Spinal cord (tissue), 10 donors: ENCODE measurements at places on chromosomes 13 and 19. TPM values are rescaled to one million over a fixed set of nuclear protein-coding genes. Genes with fewer than 3 reads are reported as not detected.

C13orf42 gene
- 0.10 TPM for total RNA-seq

RCBTB2 gene
- total RNA-seq = 47.1 TPM

ATXN8OS gene
- total RNA-seq = 1.5 TPM

GGACT gene
- total RNA-seq = 6.1 TPM

DAND5 gene
- total RNA-seq = 0.28 TPM

XRCC1 gene
- total RNA-seq = 44.5 TPM

APC2 gene
- total RNA-seq = 82.4 TPM

DNA sequence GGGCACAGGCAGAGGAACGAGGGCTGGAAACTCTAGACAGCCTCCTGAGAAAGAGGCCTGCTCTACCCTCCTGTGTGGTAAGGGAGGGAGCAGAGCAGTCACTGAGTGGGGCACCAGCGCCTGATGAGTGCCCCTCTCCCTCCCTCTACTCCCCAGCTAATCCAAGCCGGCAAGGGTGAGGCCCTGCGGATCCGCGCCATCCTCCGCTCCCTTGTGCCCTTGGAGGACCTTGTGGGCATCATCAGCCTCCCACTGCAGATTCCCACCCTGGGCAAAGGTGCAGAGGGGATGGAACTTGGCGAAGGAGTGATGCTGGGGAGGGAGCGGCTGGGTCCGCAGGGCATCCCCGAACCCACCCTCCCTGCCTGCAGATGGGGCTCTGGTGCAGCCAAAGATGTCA lies 67.0 kb downstream of the RYR1 start:
- DNase-seq = no peak
- H3K27me3 ChIP-seq = no peaks in the 10 kb centered on the region
- peaks cover 11% of the 10 kb centered on the region for H3K36me3 ChIP-seq
- H3K27ac ChIP-seq = no peak overlapping the region
- no peaks in the 10 kb centered on the region for H3K4me1 ChIP-seq

DNA sequence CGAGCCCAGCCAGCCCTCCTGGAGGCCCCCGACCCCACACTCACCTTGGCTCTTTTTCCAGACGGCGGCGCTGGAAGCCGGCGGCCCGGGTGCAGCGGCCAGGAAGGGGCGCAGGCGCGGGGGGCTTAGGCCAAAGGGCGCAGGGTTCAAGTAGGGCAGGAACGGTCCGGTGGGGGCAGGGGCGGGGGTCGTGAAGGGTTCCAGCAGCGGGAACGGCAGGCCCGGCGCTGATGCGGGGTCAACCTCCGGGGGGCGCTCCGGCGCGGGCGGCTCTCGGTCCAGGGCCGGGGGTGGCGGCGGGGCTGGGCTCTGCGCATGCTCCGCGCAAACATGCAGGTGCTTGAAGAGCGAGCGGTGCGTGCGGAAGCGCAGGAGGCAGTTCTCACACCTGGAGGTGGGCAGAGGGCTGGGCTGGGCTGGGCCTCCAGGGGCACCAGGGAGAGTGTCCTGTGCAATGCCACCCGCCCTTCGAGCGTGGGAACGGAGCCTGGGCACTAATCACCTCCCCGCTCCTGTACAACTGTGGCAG lies 2.3 kb downstream of the ZNF414 start:
- H3K4me1 ChIP-seq = peaks cover 31% of the 10 kb centered on the region
- no peak overlapping the region for H3K27ac ChIP-seq
- no peak for DNase-seq
- H3K36me3 ChIP-seq = peaks cover 53% of the 10 kb centered on the region
- H3K4me3 ChIP-seq = no peak overlapping the region

- DNase-seq = no peak
- H3K27me3 ChIP-seq = no peaks in the 10 kb centered on the region
- peaks cover 10% of the 10 kb centered on the region for H3K4me1 ChIP-seq
- H3K36me3 ChIP-seq = peaks cover 25% of the 10 kb centered on the region
- no peak overlapping the region for H3K27ac ChIP-seq
- H3K4me3 ChIP-seq = no peak overlapping the region
Measured at GRCh38 chr19:17481986-17482385, 11.7 kb downstream of the SLC27A1 start.

DNA sequence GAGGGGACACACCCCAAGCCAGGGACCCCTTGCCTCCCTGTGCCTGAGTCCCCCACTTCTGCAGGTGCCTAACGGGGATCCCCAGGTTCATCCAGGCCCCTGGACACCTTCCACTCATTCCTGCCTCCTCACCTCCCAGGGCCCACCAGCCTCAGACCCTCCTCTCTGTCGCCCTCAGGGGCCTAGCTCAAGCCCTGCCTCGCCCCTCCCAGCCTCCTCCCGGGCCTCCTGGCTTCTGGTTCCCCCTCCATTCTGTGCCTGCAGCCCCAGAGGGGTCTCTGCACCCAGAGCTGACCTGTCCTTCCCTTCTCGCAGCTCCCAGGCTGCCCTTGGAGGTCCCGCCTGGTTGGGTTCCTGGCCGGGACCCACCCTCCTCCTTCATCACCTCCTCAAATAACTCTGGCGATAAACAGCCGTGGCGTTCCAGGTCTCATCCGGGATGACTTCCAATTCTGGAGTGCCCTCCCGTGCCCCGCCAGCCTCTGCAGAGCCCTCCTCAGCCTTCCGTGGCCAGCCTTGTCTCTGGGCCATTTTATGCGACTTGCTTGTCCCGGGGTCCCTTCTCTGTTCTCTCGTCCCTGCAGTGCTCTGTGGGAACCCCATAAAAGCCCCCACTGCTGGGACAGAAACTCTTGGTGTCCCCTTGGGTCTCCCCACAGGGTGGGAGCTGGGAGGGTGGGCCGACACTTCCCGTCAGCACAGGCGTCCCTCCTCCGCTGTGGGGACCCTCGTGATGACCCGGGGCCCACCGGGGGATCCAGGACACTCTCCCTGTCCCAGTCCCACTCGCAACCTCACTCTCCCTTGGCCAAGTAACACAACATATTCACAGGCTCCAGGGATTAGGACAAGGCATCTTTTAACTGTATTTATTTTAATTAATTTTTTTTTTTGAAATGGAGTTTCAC lies 9.2 kb downstream of the JOSD2 start:
- no peak for DNase-seq
- no peak overlapping the region for H3K27ac ChIP-seq
- H3K36me3 ChIP-seq = peaks cover 9% of the 10 kb centered on the region
- no peak overlapping the region for H3K4me3 ChIP-seq
- H3K27me3 ChIP-seq = peaks cover 8% of the 10 kb centered on the region

DNA sequence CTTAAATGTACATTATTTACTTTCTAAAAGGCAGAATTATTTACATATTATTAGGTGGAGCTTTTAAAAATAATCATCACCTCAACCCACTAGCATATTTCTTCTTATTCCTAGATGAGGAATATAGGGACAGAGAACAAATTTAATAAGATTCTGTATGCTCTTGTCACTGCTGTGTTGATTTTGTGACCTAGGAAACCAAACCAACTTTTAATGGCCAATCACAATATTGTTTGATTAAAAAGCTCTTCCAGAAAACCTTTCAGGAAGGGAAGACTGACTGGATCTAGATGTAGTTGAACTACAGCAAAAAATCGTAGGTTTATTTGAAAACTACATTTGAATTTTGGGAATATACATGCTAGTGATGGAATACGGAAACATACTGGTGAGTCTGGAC lies 91.8 kb upstream of the RAP2A start:
- DNase-seq = no peak
- H3K27me3 ChIP-seq = no peaks in the 10 kb centered on the region
- H3K27ac ChIP-seq = no peak overlapping the region
- no peak overlapping the region for H3K4me3 ChIP-seq
- H3K36me3 ChIP-seq = peaks cover 8% of the 10 kb centered on the region
- H3K4me1 ChIP-seq = peaks cover 12% of the 10 kb centered on the region

GRCh38 chr13:73608157-73608516 lies 526.1 kb downstream of the KLF12 start:
- H3K27ac ChIP-seq = no peak overlapping the region
- H3K27me3 ChIP-seq = no peaks in the 10 kb centered on the region
- H3K36me3 ChIP-seq = no peaks in the 10 kb centered on the region
- no peaks in the 10 kb centered on the region for H3K4me1 ChIP-seq

GRCh38 chr13:104773775-104774174 lies 1707.6 kb upstream of the SLC10A2 start:
- H3K27ac ChIP-seq = no peak overlapping the region
- H3K27me3 ChIP-seq = no peaks in the 10 kb centered on the region
- H3K36me3 ChIP-seq = no peaks in the 10 kb centered on the region
- H3K4me3 ChIP-seq = no peak overlapping the region

- peaks cover 90% of the 10 kb centered on the region for H3K4me1 ChIP-seq
- H3K27ac ChIP-seq = peak overlapping the region; percentile 89
- H3K4me3 ChIP-seq = peak overlapping the region; percentile 45
- DNase-seq = no peak
Measured at GRCh38 chr19:1855828-1856255, 7.5 kb downstream of the KLF16 start.

- H3K4me3 ChIP-seq = peak overlapping the region; percentile 41
- H3K27ac ChIP-seq = no peak overlapping the region
- peak; percentile 98 for DNase-seq
- no peaks in the 10 kb centered on the region for H3K27me3 ChIP-seq
Measured at GRCh38 chr19:4768934-4769777, 22.4 kb upstream of the FEM1A start.

DNA sequence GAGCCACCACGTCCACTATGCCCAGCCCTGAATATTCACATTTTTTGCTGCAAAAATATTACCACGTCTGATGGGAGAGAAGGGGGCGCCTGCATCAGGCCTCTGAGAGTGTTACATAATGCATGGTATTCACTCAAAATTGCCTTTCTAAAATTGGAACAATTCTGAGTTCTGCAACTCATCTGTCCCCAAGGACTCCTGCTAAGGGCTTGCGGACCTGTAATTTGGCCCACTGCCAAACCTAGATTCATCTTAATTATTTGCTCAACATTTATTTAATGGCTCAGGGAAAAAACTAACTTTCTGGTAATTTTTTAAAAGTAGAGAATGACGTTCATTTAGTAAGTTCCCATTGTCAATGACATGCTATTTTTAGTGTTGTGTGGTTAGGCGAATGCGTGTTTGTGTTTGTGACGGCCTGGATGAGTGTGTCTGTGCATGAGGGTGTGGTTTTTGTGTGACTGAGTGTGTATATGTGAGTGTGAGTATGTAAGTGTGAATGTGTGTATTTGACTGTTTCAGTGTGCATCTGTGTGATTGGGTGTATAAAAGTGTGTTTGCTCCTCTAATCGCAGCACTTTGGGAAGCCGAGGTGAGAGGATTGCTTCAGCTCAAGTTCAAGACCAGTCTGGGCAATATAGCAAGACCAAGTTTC lies 8.8 kb downstream of the INAFM1 start:
- no peaks in the 10 kb centered on the region for H3K4me1 ChIP-seq
- no peaks in the 10 kb centered on the region for H3K27me3 ChIP-seq
- H3K36me3 ChIP-seq = no peaks in the 10 kb centered on the region
- no peak for DNase-seq
- no peak overlapping the region for H3K27ac ChIP-seq
- no peak overlapping the region for H3K4me3 ChIP-seq

DNA sequence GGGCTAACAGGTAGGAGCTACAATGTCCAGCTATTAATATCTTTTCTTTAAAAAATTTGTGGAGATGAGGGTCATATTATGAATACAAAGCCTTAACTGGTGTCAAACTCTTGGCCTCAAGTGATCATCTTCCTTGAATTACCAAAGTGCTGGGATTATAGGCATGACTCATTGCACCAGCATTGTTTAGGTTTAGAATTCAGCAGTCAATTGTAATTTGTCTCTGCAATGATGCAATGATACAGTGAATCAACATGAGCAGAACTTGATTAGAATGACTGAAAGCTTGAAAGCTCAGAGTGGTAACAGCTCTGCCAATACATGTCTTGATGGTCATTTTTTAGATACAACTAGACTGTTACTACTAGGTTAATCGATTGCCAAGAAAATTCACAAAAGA lies 752.8 kb upstream of the MIR17HG start:
- no peaks in the 10 kb centered on the region for H3K36me3 ChIP-seq
- H3K4me3 ChIP-seq = no peak overlapping the region
- H3K4me1 ChIP-seq = no peaks in the 10 kb centered on the region
- no peaks in the 10 kb centered on the region for H3K27me3 ChIP-seq
- H3K27ac ChIP-seq = no peak overlapping the region
- no peak for DNase-seq

DNA sequence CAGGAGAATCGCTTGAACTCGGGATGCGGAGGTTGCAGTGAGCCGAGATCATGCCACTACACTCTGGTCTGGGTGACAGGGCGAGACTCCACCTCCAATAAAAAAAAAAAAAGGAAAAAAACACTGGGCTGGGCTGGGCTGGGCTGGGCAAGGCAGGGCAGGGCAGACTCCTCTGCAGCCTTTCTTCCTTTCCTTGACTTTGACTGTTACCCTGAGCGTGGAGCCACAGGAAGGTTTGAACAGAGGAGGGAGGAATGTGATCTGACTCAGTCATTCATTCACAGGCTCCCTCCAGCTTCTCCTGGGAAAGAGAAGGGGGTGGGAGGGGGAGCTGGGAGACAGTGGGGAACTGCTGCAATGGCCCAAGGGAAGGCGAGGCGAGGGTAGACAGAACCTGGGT lies 2.7 kb upstream of the ACTN4 start:
- no peaks in the 10 kb centered on the region for H3K27me3 ChIP-seq
- peaks cover 14% of the 10 kb centered on the region for H3K4me1 ChIP-seq
- no peak for DNase-seq
- no peak overlapping the region for H3K4me3 ChIP-seq
